ENCODE measurements at places on chromosomes 11 and 22. TPM values are rescaled to one million over a fixed set of nuclear protein-coding genes. Genes with fewer than 3 reads are reported as not detected.

Gene TSPO
- 126 TPM for polyA plus RNA-seq

GRCh38 chr11:69382131-69383128, 88.5 kb downstream of the MYEOV start:
- DNase-seq, result peak; percentile 97

DNA sequence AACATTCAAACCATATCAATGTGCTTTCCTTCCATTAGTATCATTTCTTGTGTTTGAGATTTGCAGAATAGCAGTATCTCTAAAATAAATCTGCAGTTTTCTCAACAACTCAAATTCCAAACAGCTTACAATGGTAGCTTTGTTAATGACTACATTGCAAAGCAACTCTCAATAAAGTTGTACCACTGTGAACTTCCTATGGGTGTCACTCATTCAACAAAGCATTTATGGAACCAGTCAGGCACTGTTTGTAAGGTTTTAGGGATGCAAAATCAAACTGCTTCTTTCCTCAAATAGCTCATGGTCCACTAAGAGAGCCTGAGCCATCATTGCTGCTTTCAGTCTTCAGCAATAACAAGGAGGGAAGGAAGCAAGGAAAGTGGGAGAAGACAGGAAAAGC, 91.0 kb downstream of the CCDC83 start:
- DNase-seq, result no peak

- DNase-seq, result no peak
Measured at GRCh38 chr11:88017666-88018065, 157.6 kb downstream of the RAB38 start.

DNA sequence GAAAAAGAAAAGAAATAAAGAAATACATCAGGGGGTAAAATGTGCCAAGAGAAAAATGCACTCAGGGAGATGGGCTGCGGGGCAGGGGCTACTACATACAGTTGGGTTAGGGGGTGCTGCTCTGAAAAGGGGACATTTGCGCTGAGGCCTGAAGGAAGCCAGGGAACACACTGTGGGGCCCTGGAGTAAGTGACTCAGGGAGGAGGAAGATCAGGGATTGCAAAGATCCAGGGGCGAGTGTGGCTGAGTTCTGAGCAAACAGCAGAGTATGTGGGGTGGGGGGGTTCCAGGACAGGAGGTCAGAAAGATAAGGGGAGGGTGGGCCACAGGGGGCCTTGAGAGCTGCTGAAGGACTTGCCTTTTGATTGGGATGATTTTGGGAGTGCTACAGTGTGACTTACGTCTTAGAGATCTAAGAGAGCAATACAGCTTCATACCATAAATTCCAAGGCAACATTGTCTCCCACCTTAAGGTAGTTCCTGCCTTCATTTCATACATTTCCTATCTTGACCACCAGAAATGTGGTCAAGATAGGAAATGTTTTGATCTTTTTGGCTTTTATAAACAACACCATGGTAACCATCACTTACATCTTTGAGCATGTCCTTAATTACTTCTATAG, 5.8 kb downstream of the A4GALT start:
- no peak for DNase-seq

DNA sequence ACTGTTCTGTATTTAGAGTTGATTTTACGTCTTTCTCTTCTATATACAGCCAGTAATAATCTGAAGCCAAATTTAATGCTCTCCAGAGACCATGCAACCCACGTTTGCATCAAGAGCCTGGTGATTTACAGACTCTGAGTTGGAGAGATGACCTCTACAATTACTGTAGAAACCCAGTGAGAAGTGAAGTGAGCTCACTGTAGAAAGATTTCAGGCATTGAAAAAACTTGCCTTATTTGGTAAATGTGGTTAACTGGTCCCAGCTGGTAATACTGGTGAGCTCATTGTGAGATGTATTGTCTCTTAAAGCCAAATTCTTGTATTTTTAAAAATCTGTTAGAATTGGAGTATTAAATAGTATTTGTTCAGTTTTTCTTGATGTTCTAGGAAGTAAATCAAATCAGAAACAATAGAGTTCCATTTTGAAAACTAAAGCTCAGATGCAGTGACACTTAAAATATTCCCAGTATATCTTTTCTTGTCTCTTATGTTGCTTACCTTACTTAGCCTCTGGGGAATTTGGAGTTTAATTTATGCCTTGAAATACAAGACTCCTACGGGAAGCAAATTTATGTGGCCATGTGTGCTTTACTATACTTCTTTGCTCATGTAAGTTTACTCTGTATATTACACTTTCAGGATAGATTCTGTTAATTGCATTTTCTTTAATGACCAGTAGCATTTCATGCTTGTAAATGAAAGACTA, 189.9 kb downstream of the ARHGAP42 start:
- no peak for DNase-seq
